ENCODE measurements at places on chromosomes 6 and 20. TPM values are rescaled to one million over a fixed set of nuclear protein-coding genes. Genes with fewer than 3 reads are reported as not detected.

The EBF4 gene
- total RNA-seq, result 23.2 TPM

The KIAA1755 gene
- 9.5 TPM for total RNA-seq

DNA sequence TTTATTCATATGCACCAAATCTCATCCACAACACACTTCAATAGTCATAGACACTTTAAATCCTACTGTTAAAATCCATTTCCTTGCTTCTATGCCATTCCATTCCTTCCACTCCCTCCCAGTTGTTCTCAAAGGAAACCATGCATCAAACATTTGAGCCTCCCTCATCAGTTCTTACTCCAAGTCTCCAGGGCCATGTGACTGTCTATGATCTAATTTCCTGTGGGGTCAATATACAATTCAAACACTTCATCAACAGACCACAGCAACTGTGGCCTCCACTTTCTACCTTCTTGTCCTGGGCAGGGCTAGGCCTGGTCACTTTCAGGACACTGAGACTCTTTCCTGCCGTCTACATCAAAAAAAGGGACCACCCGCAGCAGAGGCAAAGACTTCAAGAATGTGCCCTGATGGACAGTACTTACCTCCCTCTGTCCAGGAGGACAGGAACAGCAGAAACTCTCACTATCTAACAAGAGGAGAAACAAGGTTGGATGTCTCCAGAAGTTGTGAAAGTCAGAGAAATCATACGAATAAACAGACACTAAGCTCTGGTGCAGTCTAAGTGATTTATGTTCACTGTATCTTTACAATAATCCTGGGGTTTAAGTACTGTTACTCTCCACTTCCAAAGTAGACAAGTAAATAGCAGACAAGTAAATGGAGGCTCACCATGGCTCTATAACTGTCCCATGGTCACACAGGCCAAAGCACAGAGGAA lies 160.2 kb downstream of the QRSL1 start:
- no peak for DNase-seq

The ARFGEF3 gene
- 0.30 TPM for total RNA-seq
